ENCODE measurements at places on chromosomes 7 and 10.

- DNase-seq: no peak
Measured at GRCh38 chr7:2142386-2142785, 90.4 kb downstream of the MAD1L1 start.

DNA sequence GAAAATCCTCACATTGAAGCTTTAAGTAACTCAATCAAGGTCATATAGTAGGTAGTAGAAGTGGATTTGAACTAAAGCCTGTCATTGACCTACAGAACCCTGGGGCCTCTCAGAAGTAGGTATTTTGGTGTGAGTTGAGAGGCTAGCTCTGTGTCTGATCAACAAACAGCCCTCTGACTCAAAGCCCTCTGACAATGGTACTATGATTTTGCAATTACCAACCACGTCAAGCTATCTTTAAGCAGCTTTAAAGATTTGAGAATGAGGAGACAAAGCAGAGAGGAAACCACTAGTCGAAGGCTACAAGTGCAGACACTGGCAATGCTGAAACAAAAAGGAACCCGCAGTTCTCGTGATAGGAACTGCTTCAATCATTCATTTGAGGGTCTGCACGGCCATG is 19.0 kb upstream of the PDE1C start:
- DNase-seq: no peak

DNA sequence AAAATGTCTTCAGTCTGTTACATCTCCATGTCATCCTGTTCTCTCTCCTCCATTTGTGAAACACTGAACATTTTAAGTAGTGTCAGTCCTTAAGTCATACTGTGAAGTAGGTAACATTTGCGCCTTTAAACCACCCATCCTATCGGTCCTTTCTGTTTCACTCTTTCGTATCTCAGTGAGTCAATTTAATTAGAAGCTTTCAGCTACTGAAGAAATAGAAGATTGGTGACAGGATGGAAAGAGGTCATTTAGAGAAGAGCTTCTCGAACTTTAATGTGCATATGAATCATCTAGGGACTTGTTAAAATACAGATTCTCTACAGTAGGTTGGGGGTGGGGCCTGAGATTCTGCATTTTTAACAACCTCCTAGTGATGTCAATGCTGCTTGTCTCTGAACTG is 113.4 kb downstream of the SRI start:
- no peak for DNase-seq

- no peak for DNase-seq
Measured at GRCh38 chr10:93596539-93596938, 4.5 kb downstream of the RBP4 start.

DNA sequence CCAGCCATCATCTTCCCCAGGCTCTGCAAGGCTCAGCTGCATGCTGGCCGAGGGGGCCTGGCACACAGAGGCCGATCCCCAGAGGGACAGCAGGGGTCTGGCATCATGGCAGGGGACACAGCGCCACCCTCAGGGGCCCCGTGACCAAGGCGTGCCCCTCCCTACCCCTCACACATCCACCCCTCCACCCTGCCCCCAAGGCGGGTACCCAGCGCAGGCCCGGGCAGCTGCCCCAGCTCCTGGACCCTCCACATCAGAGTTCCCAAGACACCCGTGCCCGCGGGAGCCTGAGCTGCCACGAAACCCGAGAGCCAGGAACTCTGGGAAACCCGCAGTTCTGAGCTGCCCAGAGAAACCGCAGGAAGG is 46.5 kb upstream of the TNRC18 start:
- no peak for DNase-seq

DNA sequence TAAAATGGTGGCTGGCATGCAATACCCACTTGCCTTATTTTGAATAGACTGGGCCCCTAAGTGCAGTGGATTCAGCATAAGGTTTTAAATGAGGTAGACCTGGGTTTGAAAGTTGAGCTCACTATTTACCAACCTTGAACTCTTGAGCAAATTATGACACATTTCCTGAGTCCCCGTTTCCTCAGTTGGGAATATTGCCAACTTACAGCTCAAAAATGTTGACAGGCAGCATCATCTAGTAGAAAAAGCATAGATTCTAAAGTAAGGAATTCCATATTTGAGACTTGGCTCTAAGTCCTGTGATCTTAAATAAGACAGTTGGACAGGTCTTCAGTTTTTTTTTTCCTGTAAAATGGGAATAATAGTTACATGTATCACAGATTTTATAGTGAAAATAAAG is 305.5 kb downstream of the ACTR3B start:
- DNase-seq: no peak

- no peak for DNase-seq
Measured at GRCh38 chr7:108291791-108292440, 161.8 kb upstream of the LAMB4 start.

DNA sequence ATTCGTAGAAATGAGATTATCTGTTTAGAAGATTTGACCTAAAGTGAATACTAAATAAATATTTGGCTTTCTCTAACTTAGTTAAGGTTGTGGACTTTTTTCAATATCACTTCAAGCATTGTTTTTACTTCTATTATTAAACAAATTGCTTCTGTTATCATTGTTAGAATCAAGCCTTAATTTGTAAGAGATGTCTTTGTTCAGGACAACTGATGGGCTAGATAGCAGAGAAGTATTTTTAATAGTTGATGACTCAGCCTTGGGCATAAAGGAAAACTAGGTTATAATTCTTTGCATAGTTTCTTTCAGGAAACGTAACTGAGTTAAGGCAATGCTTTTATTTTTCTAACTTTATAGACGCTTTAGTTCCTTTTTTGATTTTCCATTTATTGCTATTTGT is 128.8 kb upstream of the SMIM30 start:
- no peak for DNase-seq

GRCh38 chr10:103145860-103146466 is 47.1 kb downstream of the NT5C2 start:
- DNase-seq: peak; percentile 73

- no peak for DNase-seq
Measured at GRCh38 chr7:91835091-91835825, 45.2 kb downstream of the MTERF1 start.

DNA sequence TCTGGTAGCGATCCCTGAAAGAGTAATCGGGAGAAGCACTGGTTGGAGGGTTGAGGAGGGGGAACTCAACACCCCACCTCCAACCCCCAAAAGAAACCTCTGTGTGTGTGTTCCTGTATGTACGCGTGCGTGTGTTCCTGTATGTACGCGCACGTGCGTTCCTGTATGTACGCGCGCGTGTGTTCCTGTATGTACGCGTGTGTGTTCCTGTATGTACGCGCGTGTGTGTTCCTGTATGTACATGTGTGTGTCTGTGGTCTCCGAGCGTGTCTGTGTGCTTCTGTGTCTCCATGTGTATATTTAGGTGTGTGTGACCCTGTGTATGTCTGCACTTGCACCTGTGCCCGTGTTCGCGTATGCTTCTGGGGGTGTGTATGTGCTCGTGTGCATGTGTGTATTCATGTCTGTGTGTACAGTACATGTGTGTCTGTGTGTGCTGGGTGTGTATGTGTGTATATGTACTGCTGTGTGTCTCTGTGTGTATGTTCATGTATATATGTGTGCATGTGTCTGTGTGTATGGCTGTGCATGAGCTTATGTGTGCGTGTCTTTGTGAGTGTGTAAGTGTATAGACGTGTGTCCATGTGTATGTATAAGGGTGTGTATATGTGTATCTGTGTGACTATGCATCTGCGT is 42.9 kb upstream of the KLF6 start:
- DNase-seq: no peak

GRCh38 chr10:100655326-100655759 is 90.0 kb upstream of the PAX2 start:
- no peak for DNase-seq

DNA sequence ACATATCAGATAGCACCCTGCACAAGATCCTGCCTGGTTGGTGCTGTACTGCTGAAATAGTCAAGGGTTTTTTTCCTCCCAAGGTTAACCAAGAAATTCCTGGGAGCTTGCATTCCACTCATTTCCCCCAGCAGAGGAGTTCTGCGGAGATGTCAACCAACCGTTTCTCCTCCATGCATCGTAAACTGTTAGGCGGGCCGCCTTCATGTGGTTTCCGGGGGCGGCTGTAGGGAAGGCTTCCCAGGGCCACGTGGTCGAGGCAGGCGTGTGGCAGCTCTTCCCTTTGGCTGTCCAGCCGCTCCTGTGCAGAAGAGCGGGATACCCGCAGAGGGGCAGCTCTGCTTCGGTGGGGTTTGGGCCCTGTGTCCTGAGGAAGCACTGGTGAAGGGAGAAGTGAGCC is 113.7 kb downstream of the RGS10 start:
- DNase-seq: peak; percentile 75

DNA sequence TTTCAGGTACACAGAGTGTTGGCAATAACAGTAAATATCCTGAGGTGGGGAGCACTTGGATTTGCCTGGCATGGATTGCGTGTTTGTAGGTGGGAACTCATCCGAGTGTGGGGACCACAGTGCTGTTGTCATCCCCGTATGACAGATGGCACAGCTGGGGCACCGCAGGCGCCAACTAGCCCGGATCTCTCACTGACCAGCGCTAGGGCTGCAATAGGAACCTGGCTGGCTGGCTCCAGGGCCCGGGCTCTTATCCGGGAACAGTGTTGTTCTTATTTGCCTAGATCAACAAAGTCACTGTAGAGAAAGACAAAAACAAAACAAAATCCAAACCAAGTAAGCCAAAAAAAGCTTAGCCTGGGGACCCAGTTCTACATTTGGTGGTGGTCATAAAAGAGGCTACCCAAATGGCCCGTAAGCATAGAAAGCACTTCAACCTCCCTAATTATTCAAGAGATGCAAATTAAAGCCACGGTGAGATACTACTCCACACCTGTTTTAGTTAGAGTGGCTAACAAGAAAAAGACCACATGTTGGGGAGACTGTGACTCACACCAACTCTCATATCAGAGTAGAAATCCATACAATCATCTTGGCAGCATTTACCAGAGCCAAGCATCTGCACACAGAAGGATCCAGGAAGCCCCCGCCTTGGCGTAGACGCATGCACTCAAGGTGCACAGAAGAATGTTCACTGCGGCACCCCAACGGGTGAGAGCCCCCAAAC is 27.2 kb upstream of the PFKFB3 start:
- no peak for DNase-seq

GRCh38 chr7:70303309-70303708 is 705.0 kb downstream of the AUTS2 start:
- DNase-seq: peak; percentile 27

GRCh38 chr7:50504646-50505546 is 54.7 kb upstream of the FIGNL1 start:
- no peak for DNase-seq

DNA sequence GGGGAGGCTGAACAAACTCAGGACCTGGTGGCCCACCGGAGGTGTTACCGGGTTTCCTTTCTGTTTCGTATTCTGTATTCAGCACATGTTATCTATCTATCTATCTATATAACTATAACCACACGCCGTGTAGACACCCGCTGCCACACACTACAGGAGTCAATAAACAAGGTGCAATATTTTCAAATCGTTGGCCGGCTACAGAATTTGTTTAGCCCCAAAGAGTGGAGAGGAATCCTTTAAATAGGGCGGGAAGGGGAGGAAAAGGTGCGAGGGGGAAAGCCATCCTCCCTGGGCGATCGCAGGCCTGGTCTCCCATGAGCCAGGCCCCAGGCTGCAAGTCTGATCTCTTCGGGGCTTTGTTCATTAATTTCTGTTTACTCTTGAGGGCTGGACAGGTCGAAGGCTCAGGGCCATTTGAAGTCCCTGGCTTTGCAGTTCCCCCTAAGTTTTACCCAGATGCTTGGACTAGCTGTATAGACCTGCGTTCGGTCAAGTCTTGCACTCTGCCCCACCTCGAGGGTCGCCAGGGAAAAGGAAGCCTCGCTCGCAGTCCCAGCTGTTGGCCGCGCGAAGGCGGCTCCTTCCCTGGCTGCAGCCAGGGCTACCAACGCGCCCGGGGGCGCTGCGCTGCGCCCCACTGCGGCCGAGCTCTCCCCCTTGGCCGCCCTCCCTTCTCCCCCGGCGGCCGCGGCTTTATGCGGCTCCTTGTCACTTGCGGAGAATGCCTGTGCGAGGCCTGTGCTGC is 3.8 kb downstream of the NKX2-3 start:
- no peak for DNase-seq

DNA sequence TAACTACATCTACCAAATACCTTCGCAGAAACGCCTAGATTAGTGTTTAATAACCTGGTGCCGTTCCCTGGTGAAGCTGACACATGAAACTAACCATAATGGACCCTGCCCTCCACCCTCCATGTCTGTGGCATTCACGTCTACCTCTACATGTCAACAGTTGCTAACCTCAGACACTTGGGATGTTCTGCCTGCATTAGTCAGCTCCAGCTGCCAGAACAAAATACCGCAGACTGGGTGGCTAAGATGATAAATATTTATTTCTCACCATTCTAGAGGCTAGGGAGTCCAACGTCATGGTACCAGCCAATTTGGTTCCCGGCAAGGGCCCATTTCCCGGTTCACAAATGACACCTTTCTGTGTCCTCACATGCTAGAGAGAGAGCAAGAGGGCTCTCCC is 118.5 kb upstream of the CHST15 start:
- DNase-seq: no peak

- no peak for DNase-seq
Measured at GRCh38 chr7:17242504-17242903, 55.9 kb upstream of the AHR start.

- no peak for DNase-seq
Measured at GRCh38 chr7:69670701-69671100, 72.4 kb downstream of the AUTS2 start.

GRCh38 chr10:21352886-21353285 is 172.6 kb downstream of the SKIDA1 start:
- no peak for DNase-seq

GRCh38 chr10:29470355-29470705 is 164.4 kb downstream of the SVIL start:
- no peak for DNase-seq

DNA sequence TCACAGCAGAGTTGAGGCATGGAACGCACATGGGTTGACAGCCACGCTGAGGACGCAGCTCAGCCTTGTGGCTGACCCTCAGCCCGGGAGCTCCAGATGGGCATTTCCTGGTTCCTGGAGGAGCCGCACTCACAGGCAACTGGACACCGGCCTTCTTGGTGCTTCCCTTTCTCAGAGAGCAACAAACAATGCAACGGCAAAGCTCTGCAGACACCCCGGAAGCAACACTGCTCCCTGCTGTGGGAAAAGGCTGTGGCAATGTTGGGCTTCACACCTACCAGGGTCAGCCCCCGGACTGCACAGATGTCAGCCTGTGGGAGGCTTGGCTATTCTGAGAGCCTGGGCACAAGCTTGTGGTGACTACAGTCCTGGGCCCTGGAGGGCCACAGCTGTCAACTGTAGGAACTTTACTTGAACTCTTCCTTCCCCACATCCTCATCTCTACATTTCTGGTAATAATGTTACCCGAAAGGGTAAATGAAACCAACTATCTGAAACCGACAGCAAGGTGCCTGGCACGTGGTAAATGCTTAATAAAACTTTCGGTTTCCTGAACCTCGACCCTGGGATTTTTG is 597.5 kb upstream of the MKI67 start:
- no peak for DNase-seq
